ENCODE measurements at places on chromosomes 5 and 9.

DNA sequence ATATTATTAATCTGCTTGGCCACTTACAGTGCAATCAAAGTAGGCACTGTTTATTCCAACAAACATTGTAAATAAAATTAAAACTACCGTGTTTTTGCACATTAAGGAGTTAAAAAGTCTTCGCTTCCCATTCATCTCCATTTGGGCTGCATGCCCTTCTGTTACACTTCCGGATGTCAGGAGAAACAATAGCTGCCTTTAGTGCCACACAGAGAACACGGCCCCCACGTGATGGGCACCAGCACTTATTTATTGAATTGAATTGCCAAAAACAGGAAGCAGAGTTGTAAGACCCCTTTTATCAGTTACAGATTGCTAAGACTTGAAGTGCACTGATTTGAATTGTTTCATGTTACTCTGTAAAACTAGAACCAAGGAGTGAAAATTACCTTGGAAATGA is 80.4 kb downstream of the LHFPL2 start:
- DNase-seq: no peak

DNA sequence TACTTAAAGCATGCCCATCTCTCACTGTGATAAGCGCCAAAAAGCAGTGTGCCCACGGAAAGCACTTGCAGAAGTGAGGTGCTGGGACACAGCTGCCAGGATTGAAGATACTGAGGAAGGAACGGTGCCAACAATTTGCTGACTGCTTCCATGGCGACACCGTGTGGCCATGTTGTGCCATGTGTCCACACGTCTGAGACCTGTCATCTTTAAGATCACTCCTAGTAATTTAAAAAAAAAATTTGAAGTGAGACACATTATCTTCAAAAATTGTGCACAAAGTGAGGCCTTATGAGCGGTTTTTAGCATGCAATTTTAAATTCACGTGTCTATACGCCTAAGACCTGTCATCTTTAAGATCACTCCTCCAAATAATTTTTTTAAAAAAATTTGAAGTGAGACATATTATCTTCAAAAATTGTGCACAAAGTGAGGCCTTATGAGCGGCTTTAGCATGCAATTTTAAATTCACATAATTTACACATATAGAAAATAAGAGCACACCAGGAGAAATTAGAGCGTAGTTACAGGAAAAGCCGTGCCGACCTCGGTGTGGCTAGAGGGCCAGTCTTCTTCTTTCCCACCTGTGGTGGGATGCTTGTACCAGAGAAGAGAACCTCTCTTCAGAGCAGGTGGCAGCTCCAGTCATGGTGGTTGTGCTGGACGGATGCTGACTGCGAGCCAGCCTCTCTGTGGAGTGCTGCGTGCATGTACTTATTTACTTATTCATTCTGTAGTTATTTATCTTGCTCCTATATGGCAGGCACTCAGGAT is 21.4 kb upstream of the FLT4 start:
- DNase-seq: peak; percentile 28

GRCh38 chr5:76732405-76733048 is 16.6 kb downstream of the F2R start:
- no peak for DNase-seq

- DNase-seq: no peak
Measured at GRCh38 chr5:110347781-110348180, 378.7 kb downstream of the TMEM232 start.

GRCh38 chr9:128757602-128758001 is 14.1 kb downstream of the ZER1 start:
- no peak for DNase-seq

DNA sequence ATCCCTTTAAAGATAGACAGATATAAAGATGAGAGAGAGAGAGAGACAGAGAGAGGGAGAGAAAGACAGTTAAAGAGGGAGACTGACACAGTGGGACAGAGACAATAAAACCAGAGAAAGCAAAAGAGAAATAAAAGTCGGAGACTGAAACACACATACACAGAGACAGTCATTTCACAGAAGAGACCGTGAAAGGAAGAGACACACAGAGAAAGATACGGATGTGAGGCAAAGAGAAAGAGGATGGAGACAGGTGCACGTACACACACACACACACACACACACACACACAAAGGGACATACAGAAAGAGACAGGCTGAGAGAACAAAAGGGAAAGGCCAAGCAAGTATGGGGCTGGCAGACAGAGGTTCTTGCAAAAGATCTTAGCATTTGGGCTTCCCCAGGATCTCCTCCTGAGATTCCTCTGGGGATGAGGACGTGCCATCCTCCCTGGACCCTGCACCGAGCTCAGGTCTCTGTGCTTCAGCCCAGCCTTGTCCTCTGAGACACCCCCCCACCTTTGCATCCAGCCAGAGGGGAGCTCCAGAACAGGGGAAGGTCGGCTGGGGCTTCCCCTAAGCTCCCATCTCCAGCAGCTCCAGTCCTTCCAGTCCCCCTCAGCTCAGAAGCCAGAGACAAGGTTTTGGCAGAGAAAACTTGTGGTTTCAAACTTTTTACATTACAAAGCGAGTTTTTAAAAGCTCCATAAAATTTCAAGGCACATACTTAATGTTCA is 318.4 kb upstream of the PANK3 start:
- no peak for DNase-seq

- DNase-seq: no peak
Measured at GRCh38 chr5:180624587-180624986, 24.8 kb downstream of the FLT4 start.

- DNase-seq: peak; percentile 40
Measured at GRCh38 chr5:81534441-81534840, 140.5 kb upstream of the ACOT12 start.

GRCh38 chr9:19924080-19924479 is 135.2 kb upstream of the SLC24A2 start:
- DNase-seq: peak; percentile 70

DNA sequence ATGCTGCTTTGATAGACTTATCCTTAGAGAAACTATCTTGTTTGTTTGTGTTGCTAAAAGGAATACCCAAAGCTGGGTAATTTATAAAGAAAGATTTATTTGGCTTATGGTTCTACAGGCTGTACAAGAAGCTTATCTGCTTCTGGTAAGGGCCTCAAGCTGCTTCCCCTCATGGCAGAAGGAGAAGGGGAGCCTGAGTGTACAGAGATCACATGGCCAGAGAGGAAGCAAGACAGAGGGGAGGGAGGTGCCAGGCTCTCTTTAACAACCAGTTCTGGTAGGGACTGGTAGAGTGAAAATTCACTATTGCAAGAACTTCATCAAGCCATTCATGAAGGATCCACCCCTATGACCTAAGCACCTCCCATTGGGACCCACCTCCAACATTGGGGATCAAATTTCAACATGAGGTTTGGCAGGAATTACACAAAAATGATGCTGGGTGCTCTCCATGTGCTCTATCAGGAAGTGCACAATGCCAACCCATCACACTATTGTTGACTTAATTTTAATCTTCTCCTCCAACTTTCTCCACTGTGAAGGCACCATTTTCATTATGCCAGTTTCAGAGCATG is 115.1 kb upstream of the SHB start:
- no peak for DNase-seq

DNA sequence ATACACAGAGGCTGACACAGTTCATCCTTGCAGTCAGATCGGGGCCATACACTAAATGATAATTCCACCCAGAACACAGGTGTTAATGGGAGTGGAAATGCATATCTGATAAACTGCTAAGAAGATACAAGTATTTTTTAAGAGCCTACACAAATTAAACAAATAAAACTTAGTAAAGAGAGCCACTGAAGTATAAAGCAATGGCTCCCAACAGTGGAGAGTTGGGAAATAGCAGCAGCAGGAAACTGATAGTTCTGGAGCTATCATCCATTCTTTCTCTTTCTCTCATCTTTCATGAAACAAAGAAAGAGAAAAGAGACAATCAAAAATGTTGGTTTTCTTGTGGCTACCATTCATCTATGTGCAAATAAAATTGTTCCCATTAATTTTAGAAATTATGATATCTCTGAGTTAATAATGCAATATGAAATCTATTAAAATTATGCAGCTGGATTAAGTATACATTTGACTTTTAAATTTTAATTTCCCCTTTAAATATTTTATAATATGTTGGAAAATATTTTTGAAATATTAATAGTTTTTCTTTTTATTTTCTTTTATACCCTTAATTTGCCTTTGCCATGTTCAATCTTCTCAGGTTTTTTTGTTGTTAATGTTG is 120.8 kb downstream of the EMB start:
- no peak for DNase-seq

DNA sequence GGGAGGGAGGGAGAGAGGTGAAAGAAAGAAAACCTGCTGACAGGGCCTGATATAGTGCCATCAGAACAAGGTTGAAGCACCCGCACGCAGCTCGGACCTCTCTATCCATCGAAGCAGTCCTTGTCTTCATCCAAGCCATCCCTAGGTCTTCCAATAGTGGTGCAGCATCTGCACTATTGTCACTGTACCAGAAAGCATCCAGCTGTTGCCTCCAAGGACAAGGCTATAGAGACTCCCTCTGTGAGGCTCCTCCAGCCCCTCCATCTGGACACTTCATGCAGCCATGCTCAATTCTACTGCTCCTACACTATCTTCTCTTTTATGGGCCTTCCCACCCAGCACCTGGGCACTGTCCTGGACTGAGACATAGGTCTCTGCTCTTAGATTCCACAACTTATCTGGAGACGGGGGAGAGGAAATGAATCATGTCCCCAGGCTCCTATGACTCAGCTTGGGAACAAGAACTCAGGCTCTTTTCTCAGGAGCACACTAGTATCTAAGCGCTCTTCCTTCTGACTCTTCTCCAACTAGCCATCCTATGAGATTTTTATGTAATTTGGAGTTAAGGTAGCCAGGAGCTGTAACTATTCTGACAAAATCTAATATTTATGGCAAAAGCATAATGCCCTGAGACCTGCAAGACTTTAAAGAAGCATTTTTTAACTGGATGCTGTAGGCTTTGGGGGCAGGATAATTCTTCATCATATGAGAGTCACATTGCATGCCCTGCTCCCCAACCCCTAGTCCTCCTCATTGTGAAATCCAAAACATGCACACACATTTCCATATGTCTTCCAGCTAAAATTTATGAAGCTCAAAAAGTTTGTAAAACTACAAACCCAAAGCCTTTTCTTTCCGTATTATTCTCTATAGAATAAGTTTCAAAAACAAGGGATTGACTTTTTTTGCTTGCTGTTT is 446.8 kb downstream of the CCDC171 start:
- DNase-seq: no peak

DNA sequence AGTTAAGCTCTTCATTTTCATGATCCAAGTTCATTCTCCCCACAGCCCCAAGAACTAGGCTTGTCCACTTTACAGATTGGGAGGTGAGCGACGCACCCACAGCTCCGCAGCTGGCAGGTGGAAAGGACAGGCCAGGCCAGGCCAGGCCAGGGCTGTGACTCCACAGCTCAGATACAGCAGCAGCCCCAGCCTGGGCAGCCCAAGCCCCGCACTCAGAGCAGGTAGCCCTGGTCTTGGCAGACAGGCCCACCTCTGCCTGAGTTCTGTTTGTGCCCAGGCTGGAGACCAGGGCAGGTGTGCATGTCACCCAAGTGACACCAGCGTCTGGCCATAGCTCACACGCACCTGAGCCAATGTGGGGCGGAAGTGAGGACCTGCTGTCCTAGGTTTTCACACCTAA is 124.7 kb downstream of the WNK2 start:
- no peak for DNase-seq
